ENCODE measurements at places on chromosomes 13 and 19.

- no peak for DNase-seq
Measured at GRCh38 chr19:5102520-5102919, 133.6 kb downstream of the KDM4B start.

DNA sequence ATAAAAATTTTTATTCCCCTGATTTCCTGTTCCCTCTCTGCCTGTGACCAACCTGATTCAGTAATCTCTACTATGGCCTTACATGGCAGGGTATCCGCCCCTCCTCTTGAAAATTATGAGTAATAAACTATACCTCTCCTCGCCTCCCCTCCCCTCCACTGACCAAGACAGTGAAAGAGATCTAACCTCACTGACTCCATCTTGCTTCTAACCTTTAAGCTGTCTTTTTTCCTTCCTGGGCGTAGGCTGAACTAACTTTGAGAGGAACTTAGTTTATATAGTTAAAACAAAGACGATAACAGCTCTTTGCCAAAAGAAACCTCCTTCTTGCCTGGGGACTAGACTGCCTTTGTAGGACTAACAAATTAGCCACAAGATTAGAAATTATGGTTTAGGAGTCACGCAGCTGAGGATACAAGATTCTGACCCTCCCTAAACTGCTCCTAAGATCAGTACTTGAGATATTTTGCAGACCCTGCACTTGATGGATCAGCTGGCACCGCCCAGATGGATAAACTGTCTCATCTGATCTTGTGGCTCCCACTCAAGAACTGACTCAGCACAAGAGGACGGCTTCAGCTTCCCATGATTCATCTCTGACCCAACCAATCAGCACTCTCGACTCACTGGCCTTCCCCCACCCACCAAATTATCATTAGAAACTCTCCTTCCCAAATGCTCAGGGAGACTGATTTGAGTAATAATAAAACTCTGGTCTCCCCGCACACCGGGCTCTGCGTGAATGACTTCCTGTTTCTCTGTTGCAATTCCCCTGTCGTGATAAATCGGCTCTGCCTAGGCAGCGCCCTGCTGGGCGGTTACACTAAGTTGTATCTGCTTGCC, 187.1 kb downstream of the TDRD3 start:
- DNase-seq, result peak; percentile 64

GRCh38 chr13:35500144-35500543, 23.7 kb upstream of the MAB21L1 start:
- DNase-seq, result no peak

GRCh38 chr13:113883921-113884804, 20.3 kb upstream of the GAS6 start:
- DNase-seq, result no peak

DNA sequence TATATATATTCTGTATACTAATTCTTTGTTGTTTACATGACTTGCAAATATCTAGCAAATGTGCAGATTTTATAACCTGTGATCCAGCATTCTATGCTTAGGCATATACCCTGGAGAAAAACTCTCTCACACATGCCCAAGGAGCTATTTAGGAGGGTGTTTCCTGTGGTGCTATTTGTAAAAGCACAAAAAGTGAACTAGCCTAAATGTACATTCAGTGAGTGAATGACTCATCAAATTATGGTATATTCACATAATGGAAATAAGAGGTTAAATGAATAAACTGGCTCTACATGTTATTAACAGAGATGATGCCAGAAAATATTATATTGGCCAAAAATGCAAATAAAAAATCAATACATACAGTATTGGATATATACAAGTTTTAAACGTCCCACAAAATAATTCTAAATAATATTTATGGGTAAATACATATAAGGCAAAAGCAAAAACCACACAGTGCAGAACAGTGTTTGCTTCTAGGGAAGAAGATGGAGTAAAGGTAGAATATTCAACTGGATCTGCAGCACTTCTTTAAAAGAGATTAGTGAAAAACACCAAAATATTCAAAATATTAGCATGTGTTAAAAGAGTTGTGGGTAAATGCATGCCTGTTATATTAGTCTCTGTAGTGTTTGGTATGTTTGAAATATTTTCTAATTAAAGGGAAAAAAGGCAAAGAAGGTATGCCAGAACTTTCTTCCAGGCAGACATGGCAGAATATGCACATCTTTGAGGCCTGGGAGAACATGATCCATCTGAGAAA, 344.7 kb downstream of the KLF5 start:
- DNase-seq, result no peak

DNA sequence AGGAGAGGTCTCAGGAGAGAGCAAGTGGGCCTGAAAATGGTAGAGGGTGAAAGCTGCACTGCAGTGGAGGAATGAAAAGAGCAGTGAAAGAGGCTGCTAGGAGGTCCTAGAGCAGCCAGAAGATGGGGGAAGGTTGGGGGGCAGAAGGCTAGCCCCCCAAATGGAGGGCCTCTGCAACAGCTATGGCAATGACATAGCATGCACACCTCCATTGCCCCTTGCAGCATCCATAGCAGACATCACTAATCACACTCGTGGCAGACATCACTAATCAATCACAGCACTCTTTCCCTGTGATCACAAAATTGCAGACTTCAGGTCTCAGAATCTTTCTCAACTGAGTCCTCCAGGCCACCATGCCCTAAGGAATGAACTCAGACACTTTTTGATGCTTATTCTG, 21.9 kb downstream of the CCL25 start:
- DNase-seq, result no peak

DNA sequence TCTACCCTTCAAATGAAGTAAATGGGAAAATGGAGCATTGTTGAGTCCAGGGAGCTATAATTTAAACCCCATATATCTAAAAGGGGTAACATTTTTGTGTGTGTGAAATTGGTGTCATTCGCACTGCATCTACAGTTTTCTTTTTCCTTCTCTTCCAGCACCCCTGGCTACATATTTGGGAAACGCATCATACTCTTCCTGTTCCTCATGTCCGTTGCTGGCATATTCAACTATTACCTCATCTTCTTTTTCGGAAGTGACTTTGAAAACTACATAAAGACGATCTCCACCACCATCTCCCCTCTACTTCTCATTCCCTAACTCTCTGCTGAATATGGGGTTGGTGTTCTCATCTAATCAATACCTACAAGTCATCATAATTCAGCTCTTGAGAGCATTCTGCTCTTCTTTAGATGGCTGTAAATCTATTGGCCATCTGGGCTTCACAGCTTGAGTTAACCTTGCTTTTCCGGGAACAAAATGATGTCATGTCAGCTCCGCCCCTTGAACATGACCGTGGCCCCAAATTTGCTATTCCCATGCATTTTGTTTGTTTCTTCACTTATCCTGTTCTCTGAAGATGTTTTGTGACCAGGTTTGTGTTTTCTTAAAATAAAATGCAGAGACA, 28.6 kb downstream of the ALOX5AP start:
- peak; percentile 62 for DNase-seq

GRCh38 chr13:76825430-76825829, 60.8 kb downstream of the KCTD12 start:
- DNase-seq, result no peak

GRCh38 chr19:43901395-43902390, 33.4 kb downstream of the ZNF45 start:
- peak; percentile 91 for DNase-seq

- no peak for DNase-seq
Measured at GRCh38 chr13:74886502-74886901, 595.5 kb downstream of the TBC1D4 start.

- DNase-seq, result no peak
Measured at GRCh38 chr19:8452446-8453123, 7.8 kb downstream of the HNRNPM start.

- no peak for DNase-seq
Measured at GRCh38 chr13:107202371-107203023, 634.6 kb upstream of the ARGLU1 start.

DNA sequence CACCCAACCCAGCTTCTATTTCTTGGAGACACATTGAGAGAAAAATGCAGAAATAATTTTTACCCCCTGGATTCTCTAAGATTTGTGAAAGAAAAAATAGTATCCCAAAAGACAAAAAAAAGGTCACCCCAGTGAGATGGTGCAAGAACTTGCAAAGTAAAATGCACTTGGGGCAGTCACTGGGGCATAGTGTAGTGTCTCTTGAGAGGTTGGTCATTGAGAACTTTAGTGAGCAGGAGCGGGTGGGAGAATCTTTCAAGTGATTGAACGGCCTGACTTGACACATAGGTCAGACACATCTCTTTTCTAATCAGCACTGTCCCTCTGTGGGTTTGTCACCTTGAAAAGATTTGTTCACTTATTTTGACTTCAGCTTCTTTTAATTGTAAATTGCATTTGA, 2.4 kb downstream of the ZNF85 start:
- no peak for DNase-seq

- DNase-seq, result no peak
Measured at GRCh38 chr13:110413016-110413675, 106.1 kb downstream of the COL4A2 start.

DNA sequence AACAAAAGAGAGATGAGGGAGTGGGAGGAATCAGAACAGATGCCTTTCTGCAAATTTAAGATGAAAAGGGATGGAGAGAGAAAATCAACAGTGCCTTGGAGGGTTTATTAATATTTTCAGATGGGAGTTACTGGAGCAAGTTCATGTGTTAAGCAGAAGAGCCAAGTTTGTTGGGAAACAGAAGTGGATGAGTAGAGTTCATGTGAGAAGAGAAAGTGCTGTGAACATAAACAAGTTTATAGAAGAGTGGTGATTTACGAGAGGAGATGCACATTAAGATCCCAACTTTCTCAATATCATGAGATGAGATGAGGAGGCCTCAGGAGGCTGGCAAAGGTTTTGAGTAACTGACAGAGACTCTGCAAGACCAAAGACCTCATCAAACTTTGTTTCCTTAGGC, 274.1 kb upstream of the HTR2A start:
- DNase-seq, result no peak

DNA sequence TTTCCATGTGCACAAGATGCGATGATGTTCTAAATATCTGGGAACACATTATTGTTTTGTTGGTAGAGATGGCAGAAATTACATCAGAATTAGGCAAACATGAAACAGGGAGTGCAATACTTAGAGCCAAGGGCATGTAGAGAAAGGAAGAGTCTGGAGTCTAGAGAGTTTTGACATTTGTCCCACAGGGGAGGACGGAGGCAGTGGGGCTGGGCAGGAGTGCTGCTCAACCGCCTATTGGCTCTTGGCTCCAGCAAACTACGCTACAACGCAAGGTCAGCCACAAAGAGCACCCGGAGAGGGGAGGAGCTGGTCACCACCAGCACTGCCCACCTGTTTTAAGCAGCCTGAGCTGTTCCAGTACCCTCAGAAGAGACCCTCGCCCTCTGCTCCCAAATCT, 108.3 kb downstream of the ABCC4 start:
- no peak for DNase-seq

- peak; percentile 36 for DNase-seq
Measured at GRCh38 chr19:6521718-6522646, 8.8 kb upstream of the TNFSF9 start.

DNA sequence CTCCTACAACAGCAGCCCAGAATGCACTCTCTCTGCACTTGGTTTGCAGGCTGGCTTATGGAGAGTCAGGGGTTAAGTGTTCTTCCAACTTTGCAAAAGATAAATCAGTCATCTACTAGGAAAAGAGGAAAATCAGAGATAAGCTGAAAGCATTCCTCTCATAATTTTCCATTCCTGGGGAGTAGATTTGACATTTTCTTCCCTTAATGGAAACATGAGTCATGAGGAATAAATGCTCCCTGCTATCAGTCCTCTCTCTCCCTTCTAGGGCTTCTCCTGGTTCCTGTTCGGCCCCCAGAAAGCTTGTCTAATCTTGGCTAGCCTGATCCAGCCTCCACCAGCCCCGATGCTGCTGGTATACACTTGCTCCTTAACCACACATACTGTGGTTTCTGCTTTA, 28.4 kb upstream of the ENOX1 start:
- DNase-seq, result peak; percentile 66

- peak; percentile 84 for DNase-seq
Measured at GRCh38 chr13:98478189-98479129, 98.4 kb downstream of the STK24 start.

- no peak for DNase-seq
Measured at GRCh38 chr13:89150362-89150761, 1479.2 kb downstream of the SLITRK5 start.

DNA sequence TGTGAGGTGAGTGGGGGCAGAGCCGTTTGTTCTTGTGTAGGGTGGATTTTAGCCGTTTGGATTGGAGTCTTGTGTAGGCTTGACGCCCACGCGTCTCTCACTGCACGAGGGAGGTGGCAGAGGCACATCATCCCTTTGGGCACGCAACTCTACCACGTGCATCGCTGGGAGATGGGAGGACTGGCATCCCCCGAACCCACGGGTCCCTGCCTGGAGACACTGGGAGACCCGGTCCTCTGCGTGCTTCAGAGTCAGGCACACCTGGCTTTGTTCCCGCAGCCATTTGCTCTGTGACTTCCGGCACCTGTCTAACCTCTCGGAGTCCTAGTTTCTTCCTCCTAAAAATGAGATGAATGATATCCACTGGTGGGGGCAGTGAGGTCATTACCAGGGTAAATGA, 6.4 kb downstream of the ARHGEF7 start:
- no peak for DNase-seq

GRCh38 chr19:38263689-38264485, 486 bp upstream of the SPINT2 start:
- peak; percentile 71 for DNase-seq

GRCh38 chr13:34862716-34863115, 79.4 kb upstream of the NBEA start:
- DNase-seq, result no peak

DNA sequence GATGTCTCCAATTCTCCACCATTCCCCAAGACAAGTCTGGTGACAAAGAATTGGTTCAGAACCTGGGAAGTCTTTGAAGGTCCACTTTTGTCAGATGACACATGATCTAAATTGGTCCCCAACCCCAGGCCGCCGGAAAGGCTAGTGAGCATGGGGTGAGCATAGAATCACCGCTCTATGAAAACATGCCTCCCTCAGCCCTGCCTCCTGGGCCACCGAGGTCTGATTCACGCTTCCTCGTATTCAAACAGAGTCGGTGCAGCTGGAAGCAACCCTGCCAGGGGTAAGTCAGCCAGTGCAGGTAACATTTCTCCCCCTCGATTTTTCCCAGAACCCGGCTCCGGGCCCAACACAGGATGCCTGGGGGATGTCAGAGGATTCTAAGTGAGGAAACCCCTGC, 33.9 kb upstream of the KLF2 start:
- no peak for DNase-seq
